Small intestine (tissue), 16 donors: ENCODE measurements at places on chromosomes 6 and 20. TPM values are rescaled to one million over a fixed set of nuclear protein-coding genes. Genes with fewer than 3 reads are reported as not detected.
A peak's percentile ranks its signal among the peaks of the same experiment; 100 is the strongest.

GRCh38 chr20:10616212-10616611 lies 57.6 kb downstream of the JAG1 start:
- DNase-seq: no peak
- H3K4me3 ChIP-seq: no peak overlapping the region
- H3K27ac ChIP-seq: no peak overlapping the region
- no peaks in the 10 kb centered on the region for H3K27me3 ChIP-seq
- no peaks in the 10 kb centered on the region for H3K4me1 ChIP-seq
- no peaks in the 10 kb centered on the region for H3K36me3 ChIP-seq

- H3K4me3 ChIP-seq: no peak overlapping the region
- peaks cover 4% of the 10 kb centered on the region for H3K36me3 ChIP-seq
- H3K27ac ChIP-seq: no peak overlapping the region
- H3K27me3 ChIP-seq: no peaks in the 10 kb centered on the region
Measured at GRCh38 chr6:38573801-38574395, 65.8 kb downstream of the BTBD9 start.

DNA sequence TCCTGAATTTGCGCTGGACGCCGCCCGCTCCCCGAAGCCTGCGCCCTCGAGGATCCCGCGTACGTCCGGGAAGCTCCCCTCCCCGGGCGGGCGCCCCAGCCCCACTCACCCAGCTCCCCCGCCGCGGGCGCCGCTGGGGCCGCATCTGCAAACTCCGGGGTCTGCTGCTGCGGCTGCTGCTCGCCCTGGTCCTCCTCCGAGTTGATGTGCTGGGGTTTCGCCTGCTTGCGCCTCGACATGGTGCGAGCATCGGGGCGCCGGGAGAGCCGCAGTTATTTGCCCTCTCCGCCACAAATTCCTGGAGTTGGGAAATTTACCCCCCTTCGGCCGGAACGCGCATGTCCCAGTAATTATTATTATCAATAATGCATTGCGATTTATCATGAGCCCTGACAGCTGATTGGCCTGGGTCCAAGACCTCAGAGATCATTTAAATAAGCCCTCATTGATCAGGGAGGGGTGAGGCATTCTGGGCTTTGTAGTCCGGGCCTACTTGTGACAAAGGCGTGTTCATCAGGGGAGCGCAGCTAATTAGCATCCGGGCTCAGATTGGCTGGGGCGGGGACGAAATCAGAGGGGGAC lies at the start of gene SALL4:
TSS of gene SALL4 (minus strand) at position 352 of the 582 bp plus-strand sequence. CDS start at position 239, 113 bp downstream.
- DNase-seq: peak; percentile 73
- H3K4me1 ChIP-seq: peaks cover 2% of the 10 kb centered on the region
- peaks cover 6% of the 10 kb centered on the region for H3K27me3 ChIP-seq

NKX2-2 gene
- 1.1 TPM for polyA plus RNA-seq

DNA sequence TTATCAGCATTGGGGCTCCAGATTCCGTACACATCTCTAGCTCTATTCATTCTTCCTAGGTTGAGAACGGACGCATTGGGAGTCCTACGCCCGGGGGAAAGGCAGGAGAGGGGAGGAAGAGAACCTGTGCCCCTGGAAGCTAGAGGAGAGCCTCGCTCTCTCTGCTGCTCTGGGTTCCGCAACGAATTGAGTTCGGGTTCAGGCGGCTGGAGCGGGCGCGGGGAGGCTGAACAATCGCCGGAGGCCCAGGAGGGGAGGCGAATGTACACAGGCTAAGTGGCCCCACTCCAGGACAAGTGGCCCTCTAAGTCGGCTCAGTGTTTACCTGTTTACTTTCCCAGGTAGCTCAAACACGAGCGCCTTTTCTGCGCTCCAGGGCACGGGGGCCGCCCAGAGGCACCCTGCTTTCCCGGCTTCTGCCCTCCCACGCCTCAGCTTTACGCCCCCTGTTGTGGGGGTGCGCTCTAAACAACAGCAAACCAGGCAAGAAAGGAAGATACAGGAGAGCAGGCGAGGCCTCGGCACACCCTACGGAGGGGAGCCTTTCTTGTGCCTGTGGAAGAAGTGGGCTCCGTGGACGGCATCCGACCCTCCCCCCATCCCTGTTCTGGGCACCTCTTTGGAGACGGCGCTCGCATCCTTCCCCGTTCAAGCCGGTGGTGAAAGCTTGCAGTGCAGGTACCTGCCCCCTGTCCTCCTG lies 4.6 kb upstream of the NKX2-2 start:
- no peaks in the 10 kb centered on the region for H3K4me1 ChIP-seq
- no peak overlapping the region for H3K27ac ChIP-seq
- peaks cover 32% of the 10 kb centered on the region for H3K27me3 ChIP-seq

RIN2 gene
- 17.0 TPM for polyA plus RNA-seq

- H3K36me3 ChIP-seq: no peaks in the 10 kb centered on the region
- no peaks in the 10 kb centered on the region for H3K4me1 ChIP-seq
- H3K27ac ChIP-seq: no peak overlapping the region
Measured at GRCh38 chr20:8667306-8667705, 401.6 kb upstream of the PLCB4 start.

DNA sequence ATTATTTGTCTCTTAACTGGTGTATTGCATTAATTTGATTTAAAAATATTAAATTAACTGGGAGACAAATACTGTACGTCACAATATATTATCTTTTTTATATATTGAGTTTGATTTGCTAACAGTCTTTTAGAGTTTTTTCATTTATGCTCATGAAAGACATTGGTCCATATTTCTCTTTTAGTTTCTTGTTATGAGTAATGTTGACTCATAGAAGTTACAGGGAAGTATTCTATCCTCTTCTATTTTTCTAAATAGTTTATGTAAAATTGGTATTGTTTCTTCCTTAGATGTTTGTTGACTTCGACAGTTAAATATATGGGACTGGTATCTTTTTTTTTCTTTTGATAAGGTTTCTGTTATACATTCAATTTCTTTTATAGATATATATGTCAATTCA lies 1115.6 kb upstream of the CITED2 start:
- H3K36me3 ChIP-seq: no peaks in the 10 kb centered on the region
- DNase-seq: no peak
- H3K27ac ChIP-seq: no peak overlapping the region
- no peaks in the 10 kb centered on the region for H3K27me3 ChIP-seq
- no peak overlapping the region for H3K4me3 ChIP-seq
- no peaks in the 10 kb centered on the region for H3K4me1 ChIP-seq

FHL5 gene
- 7.6 TPM for polyA plus RNA-seq

DNA sequence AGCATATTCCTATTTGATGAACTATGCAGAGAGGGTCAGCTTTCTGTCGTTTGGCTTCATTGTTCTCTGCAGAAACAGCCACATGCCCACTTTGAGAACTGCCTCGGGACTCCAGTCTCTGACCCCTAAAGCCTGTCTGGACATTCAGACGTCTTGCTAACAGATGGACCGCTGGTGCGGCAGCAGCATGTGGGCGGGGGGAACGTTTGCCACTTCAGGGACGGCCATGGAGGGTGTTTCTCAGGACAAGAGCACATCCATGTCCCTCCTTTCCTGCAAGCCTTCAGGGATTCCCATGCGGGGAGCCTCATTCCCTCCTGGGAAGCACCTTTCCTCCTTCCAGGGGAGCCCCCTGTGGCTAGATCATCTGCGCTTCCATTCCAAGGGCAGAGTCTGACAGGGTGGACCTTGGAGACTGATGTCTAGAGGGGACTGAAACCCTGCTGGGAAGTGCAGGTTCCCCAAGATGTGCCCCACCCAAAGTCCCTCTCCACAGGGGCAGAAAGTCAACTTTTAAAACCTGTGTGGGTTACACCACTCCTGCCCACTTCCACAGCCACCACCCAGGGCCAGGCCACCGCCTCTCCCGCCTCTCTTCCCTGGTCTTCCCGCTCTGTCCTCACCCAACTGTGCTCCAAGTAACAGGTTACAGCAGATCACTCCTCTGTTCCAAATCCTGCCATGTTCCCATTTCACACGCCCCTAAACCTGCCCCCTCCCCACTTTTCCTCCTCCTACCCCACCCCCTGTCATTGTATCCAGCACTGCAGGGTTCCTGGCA lies 94.8 kb upstream of the PMEPA1 start:
- H3K4me1 ChIP-seq: no peaks in the 10 kb centered on the region
- no peak overlapping the region for H3K27ac ChIP-seq
- no peaks in the 10 kb centered on the region for H3K36me3 ChIP-seq
- DNase-seq: no peak

SLC22A23 gene
- 38.3 TPM for polyA plus RNA-seq
